Left renal cortex interstitium (tissue), 4 donors: ENCODE measurements at places on chromosomes 3 and 15.

DNA sequence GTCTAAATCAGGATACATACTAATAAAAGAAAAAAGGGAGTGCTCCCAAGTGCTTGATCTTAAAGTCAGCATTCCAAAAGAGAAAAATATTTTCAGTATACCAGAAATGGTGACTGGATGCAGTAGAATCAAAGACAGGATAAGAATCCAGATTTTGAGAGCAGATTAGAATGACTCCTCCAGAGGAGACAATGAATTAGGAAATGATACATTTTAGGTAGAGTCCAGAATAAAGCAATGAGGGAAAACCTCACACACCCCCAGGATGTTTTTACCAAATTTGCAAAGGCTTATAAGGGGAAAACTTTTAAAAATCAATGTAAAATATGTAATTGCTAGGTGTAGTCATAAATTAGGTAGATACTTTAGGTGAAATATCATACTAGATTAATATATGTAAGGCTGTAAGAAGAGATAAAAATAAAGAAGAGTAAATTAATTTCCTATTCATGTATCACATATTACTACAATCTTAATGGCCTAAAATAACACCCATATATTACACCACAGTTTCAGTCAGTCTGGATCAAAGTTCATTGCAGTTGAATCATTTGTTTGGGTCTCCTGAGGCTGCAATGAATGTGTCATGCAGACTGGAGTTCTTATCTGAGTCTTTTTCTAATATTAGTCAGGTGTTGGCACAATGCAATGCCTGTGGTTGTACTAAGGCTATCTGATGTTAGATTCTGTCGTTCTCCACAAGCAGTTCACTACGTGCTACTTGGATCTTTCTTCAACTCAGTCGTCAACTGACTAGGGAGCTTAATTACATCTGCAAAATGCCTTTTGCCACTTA, 547.8 kb upstream of the EPHA6 start:
- no peak for DNase-seq

GRCh38 chr3:32860499-32860898, 42.7 kb downstream of the TRIM71 start:
- no peak for DNase-seq

GRCh38 chr3:114841515-114841914, 305.6 kb downstream of the ZBTB20 start:
- DNase-seq = no peak

GRCh38 chr15:49558929-49559328, 61.7 kb downstream of the FAM227B start:
- no peak for DNase-seq

GRCh38 chr3:168877899-168878298, 782.2 kb upstream of the GOLIM4 start:
- DNase-seq = no peak
